ENCODE measurements at places on chromosomes 5 and 9.

GRCh38 chr5:68770551-68770950 lies 323.3 kb upstream of the SLC30A5 start:
- DNase-seq, result no peak

DNA sequence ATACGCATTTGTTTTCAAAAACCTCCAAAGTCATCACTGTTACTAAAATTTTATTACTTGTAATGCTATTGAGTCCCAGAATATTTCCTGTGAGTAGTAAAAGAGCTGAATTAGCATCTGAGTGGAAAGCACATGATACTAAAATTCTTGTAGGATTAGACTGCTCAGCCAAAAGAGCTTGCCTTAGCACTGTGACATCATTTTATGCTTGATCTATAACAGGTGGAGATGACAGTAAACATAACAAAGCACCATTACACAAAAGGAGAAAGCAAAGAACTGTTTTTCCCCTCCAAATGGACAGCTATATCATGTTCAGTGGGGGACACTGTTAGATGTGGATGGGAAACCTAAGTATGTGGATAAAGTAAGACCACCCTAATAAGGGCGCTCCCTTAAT lies 5.8 kb upstream of the JAK2 start:
- no peak for DNase-seq

DNA sequence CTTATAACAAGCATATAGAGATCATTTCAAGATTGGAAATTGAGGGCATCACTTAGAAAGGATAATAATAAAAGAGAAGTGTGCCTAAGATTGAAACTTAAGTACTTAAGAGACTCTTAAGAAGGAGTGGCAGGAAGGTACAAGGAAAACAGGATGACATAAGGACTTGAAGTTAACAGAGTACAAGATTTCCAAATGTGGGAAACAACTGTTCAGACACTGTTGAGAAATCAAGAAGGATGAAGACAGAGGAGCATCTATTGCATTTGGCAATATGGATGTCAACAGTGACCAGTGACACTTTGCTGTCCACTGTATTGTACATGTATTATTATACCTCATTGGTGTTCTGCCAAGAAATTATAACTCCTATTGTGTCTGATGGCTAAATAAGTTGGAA lies 157.8 kb upstream of the PTGER4 start:
- DNase-seq, result no peak

- no peak for DNase-seq
These were observed 665 bp upstream of the BTF3 start for GRCh38 chr5:73497497-73498056.

DNA sequence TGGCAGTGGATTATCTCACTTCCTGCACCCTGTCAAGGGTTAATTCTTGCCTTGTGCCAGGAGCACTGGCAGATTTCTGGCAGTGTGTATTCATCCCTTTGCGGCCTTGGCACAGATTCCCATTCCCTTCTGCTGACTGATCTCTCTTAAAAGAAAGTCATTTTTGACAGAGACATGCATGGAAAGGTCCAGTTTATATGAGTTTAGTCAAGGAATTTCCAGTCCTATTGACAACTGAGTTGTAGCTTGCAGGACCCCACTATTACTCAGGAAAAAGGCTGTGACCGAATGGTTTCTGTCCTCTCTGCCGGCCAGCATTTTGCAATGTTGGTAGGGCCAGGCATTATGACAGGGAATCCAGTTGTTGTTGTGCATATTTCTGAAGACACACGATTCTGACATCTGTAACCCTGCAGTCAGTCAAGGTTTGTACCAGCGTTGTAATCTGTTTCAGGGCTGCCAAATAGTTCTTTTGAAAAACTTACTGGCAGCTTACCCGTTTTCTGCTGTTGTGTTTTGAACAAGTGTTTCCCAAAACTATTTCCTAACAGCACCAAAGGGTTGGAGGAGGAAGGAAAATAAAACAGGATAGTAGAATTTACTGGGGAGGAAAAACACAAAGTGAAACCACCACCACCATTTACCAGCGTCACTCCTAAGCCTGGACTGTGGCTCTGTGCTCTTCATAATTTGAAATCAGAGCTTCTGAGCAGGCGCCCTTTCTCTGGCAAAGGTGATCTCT lies 243.4 kb upstream of the KLF4 start:
- no peak for DNase-seq

- no peak for DNase-seq
These were observed 1.3 kb downstream of the CDO1 start for GRCh38 chr5:115815006-115815692.

GRCh38 chr9:79526149-79526672 lies 45.6 kb upstream of the TLE4 start:
- no peak for DNase-seq

DNA sequence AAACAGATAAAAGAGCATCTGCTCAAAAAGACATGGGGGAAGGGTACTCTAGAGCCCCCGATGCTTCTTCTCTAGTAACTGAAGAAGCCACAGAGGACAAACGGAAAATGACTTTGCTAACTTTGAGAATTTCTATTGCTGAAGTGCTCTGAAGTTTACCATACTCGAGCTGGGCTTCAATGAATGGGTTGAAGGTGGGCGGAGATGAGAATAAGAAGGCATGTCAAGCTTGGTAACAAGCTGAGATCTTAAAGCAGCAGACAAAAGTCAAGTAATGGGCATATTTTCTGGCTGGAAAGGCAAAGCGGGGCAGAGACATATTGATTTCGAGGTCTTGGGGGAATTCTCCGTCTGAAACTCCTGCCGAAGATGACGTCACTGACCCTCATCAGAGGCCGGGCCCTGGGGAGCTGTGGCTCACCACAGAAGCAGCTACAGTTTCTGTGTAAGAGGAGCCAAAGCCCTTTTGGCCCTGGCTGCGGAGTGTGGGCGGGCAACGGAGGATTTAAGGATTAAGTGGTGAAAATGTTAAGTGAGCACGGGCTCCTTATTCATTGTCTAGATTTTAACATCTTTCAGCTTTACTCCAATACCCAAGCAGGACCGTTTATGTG lies 115.8 kb upstream of the SLIT3 start:
- DNase-seq, result no peak

- DNase-seq, result no peak
These were observed 5.1 kb downstream of the RGS14 start for GRCh38 chr5:177362610-177363507.

- DNase-seq, result no peak
These were observed 4.3 kb upstream of the ITGA1 start for GRCh38 chr5:52783226-52783959.

DNA sequence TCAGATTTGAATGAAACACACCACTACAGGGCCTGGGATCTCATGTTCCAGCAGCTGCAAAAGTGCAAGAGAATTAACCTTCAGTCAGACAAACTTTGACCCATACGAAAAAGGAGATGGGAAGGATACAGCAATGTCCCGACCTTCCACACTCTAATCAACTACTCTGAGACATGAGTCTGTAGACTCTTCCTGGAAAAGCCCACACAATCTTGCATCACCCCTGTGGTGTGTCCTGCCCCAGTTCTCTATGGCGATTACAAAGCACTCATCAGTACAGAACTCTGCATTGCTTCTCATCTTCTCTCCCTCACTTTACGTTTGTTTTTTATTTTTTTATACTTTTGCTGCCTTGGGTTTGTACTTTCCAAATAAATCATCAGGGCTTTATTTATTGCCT lies 241.0 kb upstream of the KIF2A start:
- DNase-seq, result no peak

DNA sequence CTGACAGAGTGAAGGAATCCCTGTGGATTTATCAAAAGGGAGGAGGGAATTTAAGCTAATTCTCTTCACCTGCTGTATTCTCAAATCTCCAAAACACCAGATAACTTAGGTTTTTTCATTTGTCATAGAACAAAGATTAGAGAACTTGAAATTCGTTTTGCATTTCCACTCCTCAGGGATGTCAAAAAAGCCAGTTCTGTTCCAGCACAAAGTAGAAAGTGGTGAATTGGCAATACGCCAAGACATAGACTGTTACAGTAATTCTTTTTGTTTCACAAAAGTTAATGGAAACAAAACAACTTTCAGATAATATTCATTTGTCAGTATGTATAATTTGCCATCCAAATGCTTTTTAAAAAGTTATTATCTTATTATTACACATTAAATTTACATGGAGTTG lies 15.0 kb downstream of the S1PR3 start:
- no peak for DNase-seq

DNA sequence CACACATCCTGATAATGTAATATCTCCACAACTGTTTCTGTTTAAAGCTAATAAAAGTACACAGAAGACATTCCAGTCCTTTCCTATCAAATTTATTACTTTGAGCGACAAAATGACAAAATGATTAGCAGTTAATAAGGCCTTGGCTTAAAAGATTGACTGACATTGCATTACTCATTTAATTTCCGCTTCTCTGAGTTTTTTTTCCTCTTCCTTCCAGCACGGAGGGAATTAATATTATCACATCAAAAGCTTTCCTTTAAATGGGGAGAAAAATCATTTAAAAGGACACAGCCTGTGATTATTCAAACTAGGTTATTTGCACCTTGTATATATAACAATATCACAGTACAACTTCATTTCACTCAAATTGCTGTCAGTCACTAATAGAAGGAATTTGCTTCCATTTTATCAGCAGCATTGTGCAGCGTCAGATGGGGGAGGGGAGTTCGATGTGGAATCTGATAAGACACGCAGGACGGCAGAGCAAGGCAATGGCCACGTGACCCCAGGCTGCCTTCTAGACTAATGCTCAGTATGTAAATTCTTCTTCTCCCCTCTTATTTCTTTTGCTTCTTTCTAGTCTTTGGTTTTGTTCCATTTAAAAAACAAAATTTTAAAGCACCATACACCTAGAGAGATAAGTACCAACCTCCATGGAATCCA lies 400.5 kb downstream of the IRX1 start:
- no peak for DNase-seq

DNA sequence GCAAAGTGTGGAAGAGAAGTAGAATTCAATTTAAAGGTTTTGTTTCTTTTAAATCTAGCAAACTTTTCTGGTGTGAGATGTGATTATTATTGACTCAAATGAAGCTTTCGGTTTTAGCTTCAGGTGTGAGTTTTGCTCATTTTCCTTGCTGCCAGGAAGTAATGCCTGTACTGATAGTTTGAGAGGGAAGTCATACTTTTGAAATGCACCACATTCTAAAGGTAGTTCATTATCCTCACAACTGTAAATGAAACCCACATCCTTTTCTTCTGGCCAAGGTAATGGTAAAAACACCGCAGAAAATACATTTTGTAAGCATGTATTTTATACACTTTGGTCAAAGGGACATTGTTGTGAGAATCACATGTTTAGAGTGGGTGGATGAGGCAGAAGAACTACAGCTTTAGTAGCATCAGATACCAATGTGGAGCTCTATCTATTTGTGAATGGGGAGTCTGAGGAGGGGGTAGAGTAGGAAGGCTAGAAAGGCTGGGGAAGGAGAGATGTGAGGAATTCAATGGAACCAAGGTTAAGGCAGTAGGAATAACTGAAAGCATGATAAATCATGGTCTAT lies 167.0 kb upstream of the CDKN2B start:
- no peak for DNase-seq

DNA sequence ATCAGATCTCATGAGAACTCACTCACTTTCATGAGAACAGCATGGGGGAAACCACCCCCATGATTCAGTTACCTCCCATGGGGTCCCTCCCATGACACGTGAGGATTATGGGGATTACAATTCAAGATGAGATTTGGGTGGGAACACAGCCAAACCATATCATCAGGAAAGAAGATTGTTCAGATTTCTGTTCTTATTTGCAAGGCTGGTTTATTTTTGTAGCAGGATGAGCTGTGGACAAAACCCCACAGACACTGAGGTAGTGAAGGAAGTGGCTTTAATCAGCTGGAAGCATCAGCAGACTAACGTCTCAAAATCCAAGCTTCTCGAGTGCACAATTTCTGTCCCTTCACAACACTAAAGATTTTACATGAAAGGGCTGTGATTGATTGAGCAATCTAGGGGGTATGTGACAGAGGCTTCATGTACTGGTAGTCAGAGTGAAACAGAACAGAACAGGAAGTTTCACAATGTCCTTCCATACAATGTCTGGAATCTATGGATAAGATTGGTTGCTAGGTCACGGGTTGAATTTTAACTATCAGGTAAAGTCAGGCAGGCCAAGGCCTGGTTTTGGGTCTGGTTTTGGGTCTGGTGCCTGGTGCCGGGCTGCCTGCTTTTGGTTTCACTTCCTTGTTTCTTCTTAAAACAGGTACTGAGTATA lies 91.3 kb upstream of the ZNF366 start:
- DNase-seq, result peak; percentile 15

- no peak for DNase-seq
These were observed 6.2 kb downstream of the BARHL1 start for GRCh38 chr9:132588501-132589147.

GRCh38 chr5:109062664-109063063 lies 315.0 kb downstream of the FER start:
- DNase-seq, result no peak

- no peak for DNase-seq
These were observed 5.4 kb upstream of the DPYSL3 start for GRCh38 chr5:147515269-147515668.

- peak; percentile 7 for DNase-seq
These were observed 10.7 kb downstream of the MARCHF6 start for GRCh38 chr5:10364186-10364689.

DNA sequence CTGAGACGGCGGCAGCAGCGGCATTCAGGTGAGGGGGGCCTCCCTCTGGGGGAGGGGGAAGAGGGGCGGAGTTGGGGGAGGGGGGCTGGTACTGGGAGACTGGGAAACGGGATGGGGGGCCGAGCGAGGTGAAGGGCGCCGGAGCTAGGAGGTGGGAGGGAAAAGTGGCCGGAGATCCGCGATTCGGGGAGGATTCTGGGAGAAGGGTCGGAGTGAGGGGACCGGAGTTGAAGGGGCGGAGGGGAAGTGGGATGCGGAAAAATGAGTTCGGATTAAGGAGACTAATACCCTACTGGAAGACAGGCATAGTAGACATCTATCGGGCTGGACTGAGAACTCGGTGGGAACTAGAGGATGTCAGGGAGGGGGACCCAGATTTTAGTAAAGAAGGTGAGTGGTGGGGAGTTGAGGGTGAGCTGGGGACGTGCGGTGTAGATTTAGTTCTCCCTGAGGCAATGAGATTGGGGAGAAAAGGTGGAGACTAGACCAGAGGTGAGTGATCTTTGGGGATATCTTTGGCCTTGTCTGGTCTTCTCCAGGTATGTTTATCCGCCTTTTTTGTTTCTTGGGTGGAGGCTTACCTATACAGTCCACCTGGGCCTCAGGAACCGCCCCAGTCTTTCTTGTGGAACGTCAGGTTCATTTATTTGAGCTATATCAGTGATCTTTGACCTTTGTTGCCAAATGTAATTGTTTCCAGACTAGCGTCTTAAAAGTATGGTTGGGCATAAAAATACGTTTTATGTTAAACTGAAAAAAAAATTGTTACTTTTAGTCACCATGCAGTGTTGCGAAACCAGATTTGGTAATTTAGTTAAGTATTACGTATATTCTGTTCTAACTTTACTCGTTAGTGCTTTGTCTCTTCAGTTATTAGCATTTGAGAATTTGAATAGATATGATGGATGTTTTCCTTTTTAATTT lies 632 bp downstream of the UBAP1 start:
- DNase-seq, result no peak

- DNase-seq, result no peak
These were observed 48.6 kb downstream of the FOXI1 start for GRCh38 chr5:170154297-170154696.

DNA sequence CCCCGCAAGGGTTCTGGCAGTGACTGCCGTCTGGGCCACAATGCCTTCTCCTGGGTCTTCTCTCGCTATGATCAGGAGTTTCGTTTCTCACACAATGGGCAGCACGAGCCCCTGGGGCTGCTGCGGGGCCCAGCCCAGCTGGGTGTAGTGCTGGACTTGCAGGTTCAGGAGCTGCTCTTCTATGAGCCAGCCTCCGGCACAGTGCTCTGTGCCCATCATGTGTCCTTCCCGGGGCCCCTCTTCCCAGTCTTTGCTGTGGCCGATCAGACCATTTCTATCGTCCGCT lies 7.0 kb downstream of the HDHD3 start:
- DNase-seq, result no peak

- DNase-seq, result no peak
These were observed 93.6 kb upstream of the MTAP start for GRCh38 chr9:21708856-21709255.

Data from KG1 (cell line).